ENCODE measurements at places on chromosomes 7 and 10.

DNA sequence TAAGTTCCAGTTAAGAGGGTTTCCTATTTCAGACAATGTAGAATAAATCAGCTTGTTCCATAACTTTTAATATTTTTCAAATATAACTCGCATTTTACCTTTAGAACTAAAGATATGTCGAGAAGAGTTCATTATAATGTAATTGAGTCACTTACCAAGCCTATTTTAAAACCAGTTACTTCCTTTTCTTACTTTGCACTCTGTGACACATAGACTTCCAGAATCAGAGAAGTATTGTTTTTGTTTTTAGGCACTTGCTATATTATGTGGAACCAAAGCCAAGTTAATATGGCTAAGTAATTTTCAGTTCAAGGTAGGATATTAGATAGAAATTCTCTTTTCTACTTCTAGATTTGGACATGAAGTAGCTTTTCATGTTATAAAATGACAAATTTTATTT is 182.7 kb upstream of the PRPS1L1 start:
- no peak for DNase-seq

GRCh38 chr10:15852111-15852557 is 8.2 kb downstream of the MINDY3 start:
- peak; percentile 48 for DNase-seq

GRCh38 chr10:114103284-114103683 is 59.6 kb downstream of the ADRB1 start:
- peak; percentile 76 for DNase-seq

DNA sequence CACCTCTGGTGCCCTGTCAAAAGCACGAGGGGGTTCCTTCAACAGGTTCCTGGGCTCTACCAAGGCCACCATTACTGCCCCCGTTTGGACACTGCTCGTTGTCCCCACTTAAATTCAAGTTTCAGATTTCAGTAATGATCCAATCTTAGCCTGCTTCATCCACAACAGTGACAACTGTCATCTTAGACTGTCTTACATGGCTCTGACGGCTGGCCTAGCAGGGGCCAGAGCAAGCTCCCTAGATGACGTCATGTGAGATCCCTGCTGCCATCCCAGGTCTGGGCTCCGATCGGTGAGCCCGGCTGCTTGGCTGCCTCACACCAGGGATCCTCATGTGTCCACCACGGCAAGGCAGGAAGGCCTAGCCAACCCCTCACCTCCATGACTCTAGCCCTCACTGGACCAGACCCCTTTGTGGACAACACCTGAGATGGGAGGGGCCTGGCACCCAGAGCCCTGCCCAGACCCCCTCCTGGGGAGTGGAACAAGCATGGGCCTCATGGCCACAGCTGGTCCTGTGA is 82.5 kb downstream of the FAM53B start:
- DNase-seq = no peak

DNA sequence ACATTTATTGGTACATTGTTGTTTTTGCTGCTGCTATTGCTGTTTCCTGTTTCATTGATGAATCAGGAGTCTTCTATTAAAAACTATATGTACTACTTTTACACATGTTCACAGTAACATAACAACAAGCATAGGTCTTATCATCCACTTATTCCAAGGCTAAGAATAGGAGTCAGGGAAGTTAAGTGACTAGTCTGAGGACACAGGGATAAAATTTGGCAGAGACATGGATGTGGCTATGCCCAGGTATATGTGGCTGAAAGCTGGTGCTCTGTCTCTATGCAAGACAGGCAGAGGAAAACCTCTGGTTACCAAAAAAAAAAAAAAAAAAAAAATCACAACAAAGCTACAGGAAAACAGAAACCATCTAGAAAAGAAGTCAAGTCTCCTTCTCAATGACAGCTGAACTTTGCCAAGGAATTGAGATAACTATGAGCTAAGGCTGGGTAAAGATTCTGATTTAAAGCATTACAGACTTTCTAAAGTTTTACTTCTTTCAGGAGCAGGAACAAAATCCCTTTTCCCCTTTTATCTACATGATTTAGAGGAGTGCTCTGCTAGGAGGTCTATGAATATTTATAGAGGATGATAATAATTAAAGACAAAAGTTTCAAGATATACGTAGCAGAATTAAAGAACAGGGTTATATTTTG is 70.0 kb downstream of the GPR141 start:
- DNase-seq = no peak

DNA sequence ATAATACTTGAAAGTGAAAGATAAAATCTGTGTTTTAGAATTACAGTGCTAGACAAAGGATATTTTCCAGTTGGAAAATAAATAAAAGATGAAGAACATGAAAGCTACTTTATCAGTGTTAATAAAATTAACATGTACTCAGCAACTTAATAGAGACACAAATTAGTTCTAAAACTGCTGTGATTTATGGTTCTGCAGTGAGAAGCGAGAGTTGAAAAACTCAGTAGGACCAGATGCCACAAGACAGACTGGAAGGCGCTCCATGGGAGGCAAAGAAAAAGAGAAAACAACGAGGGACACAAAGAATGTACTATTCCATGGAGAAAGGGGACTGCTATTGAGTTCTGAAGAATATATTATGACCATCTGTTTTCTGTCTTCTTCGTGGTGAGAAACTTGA is 590.4 kb downstream of the PHTF2 start:
- no peak for DNase-seq

- DNase-seq = peak; percentile 75
These were observed 13.0 kb downstream of the MCMBP start for GRCh38 chr10:119859420-119860258.

- DNase-seq = peak; percentile 62
These were observed 89.2 kb downstream of the CUL2 start for GRCh38 chr10:35000936-35001335.

- no peak for DNase-seq
These were observed 29.9 kb downstream of the SNX13 start for GRCh38 chr7:17910377-17910776.

DNA sequence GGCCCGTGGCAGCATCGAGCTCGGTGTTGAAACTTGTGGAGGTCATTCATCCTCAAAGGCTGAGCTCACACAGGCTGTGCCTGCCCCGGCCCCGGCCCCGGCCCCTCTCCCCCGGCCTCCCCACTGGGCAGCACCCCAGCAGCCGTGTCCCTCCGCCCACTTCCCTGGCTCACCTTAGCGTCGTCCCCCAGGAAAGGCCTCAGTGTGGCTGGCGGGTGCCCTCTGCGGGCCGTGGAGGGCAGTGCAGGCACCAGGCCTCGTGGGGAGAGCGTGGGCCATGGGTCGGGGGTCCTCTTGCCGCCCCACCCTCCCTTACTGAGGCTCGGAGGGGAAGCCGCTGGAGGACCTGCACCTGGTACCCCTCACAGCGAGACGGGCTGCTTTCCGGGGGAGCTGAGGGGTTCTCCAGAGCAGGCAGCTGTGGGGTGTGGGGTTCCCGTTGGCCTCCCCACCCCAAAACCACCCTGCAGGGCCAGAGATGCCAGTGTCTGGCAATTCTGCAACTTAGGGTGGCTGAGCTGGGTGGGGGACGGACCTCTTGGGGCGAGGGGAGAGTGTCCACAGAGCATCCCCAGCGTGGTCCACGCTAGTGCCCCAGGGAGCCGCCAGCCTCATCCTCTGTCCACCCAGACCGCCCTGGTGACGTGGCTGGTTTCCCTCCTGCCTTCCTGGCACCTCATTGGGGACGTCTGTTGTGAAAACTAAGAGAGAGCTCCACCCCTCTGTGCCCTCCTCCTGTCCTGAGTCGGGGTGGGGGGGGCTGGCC is 44.2 kb upstream of the DPYSL4 start:
- peak; percentile 14 for DNase-seq

GRCh38 chr7:49172639-49173038 is 248.3 kb downstream of the CDC14C start:
- DNase-seq = no peak

DNA sequence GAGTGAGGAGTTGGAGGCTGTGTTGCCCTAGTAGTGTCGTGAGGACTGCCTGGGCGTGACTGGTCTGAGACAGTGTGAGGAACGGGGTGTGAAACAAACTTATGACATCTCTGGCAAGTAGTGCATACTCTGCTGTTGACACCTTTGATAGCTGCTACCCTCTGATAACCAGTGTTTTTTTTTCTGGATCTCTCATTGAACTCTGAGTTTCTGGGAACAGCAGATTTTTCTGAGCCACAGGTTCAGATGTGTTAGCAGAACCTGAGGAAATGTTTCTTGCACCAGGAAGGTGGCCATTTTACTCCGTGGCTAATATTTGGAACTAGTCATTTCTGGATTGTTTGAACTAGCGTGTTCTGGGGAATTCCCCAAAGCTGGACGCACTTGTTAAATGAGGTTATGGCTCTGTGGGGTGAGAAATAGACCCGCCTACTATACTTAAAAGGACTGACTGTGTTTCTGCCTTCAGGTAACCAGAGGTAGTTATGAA is 52.9 kb downstream of the AUTS2 start:
- DNase-seq = no peak

DNA sequence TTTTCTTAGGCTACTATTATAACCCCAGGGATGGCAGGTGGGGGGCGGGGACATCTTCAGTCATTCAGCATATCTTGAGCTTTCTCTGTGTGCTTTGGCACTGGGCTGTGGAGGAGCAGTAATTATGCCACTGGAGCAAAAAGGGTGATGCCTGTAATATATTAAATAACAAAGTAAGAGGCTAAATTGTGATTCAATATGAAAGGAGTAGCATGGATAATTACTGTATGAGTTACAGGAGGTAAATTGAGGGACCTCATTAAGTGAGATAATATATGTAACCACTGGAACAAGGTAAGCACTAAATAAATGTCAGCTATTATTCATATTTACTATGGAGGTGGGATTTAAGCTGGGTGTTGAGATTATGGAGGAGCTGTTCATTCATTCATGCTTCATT is 3.3 kb upstream of the STN1 start:
- no peak for DNase-seq

GRCh38 chr7:27173956-27174873 is at the start of gene HOXA10:
Gene HOXA10 (minus strand): TSS chr7:27174320. CDS start chr7:27174306, 14 bp downstream.
- no peak for DNase-seq

GRCh38 chr10:132120200-132120599 is 54.5 kb downstream of the JAKMIP3 start:
- no peak for DNase-seq

GRCh38 chr7:191105-191980 is 1.0 kb upstream of the FAM20C start:
- DNase-seq = peak; percentile 88

DNA sequence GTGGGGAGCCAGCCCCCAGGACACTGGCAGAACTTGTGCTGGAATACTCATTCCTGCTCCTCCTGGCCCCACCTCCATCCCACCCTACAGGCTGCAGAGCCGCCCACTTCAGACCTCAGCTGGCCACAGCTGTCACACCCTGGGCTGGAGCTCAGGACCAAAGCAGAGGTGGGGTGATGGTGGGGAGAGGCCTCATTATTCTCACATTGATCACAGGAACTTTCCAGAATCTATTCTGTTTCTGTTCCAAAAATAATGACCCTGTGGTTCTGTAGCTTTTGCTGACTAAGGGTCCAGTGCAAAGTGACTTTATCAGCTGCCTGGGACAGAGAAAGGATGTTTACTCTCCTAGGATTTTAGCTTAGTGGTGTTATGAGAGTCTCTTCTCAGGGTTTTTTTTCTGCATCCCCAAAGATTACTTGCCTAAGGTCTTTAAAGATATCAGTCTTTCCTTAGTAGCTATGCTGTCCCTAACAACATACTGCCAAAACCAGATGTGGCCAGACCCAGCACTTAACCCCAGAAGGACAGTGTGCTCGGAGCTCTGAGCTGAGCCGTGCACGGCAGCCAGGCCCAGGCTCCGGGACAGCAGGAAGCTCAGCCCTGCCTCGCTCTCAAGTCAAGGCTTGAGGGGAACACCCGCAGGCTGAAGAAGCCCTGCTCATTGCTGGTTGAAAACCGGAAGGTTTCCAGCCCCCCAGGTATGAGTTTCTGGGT is 223.3 kb downstream of the MLLT10 start:
- DNase-seq = peak; percentile 8

GRCh38 chr7:73700069-73700423 is 16.6 kb downstream of the BUD23 start:
- DNase-seq = no peak

- peak; percentile 46 for DNase-seq
These were observed 39.5 kb downstream of the WNT2 start for GRCh38 chr7:117283371-117283770.
